C1 segment of cervical spinal cord (tissue), 14 donors: ENCODE measurements at places on chromosomes 16 and 17.
A peak's percentile ranks its signal among the peaks of the same experiment; 100 is the strongest.

DNA sequence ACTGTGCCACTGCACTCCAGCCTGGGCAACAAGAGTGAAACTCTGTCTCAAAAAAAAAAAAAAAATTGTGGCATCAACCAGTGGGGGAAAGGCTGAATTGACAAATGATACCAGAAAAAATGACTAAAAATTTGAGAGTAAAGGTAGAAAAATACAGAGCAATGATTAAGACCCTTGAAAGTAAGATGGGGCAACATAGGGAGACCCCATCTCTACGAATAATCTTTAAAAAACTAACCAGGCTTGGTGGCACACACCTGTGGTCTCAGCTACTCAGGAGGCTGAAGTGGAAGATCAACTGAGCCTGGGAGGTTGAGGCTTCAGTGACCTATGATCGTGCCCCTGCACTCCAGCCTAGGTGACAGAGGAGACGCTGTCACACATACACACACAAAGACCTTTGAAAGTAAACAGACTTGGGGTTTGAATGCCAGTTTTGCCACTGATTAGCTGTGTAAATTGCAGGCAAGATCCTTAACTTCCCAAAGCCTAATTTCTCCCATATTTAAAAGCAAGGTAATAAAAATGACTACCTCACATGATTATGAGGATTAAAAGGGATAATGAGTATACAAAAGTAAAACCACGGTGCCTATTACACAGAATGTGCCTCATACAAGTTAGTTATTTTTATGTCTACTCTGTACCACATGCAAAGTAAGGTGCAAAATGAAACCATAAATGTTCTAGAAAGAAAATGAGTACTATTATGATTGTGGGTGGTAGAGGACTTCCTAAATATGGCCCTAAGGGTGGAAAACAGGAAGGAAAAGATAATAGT, 21.7 kb upstream of the PAFAH1B1 start:
- no peak for DNase-seq

DNA sequence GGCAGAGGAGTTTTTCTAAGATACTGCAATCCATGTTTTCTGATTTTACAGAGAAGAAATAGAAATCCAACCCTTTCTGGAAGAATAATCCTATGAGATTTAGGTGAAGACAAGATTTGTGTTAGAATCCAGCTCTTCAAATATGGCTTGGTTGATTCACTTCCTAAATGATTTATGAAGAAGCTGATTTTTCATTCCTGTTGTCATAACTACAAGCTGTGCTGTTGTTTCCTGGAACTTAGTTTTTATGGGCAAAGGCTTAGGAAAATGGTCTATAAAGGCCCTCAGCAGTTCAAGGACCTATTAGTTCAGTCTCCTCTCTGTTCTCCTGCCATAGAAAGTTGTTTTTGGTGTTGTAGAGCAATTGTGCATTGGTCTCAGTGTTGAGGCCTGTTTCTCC, 174.2 kb upstream of the FAM20A start:
- no peak for DNase-seq

GRCh38 chr16:11211977-11212797, 43.8 kb downstream of the SOCS1 start:
- no peak for DNase-seq

DNA sequence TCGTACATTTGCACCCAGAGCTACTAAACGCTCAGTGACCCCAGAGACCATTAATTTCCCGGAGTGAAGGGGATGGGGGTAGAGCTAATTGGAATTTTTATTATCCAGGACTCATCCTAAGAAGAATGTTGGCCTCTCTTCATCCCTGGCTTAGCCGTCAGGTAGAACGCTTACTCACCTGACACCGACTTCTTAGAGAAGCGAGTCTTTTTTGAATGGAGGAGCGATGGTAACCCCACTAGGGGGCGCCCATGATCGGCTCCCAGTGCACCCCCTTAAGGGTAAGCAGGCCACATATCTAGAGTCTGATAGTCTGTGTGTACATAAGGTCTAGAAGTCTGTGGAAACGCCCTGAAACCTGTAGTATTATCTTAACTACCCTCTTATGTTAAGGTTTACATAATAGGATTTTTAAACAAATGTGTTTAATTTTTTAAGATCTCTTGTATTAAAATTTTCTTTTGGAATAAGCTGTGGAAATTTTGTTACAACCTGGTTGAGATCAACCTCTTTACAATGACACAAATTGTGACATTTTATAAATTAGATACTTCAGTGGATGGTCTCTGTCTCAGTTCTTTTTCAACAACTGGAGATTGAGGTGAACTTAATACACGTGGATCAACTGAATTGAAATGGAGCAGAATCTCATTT, 229.8 kb downstream of the CPPED1 start:
- DNase-seq: peak; percentile 2

DNA sequence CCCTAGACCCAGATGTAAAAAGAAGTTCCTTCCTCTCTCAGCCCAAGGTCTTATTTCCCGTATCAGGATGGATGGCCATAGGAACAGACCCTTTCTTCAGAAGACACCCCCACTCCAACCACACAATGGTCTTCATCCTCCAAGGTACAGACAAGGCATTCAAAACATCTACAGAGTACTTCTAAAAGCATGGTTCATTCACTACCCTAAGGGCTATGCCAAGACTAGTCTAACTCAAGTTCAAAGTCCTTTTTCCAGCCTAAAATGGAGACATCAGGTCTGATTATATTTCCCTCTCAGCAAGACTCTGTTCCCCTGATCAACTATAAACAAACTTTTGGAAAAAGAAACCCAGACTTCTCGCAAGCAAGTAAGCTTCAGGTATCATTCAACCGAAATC, 388.9 kb downstream of the NPIPA8 start:
- no peak for DNase-seq

- no peak for DNase-seq
These were observed 302.9 kb downstream of the CPPED1 start for GRCh38 chr16:12500771-12501170.

GRCh38 chr17:2335726-2336214, 487 bp downstream of the TSR1 start:
- DNase-seq: no peak

- no peak for DNase-seq
These were observed 112.2 kb downstream of the VPS53 start for GRCh38 chr17:602436-602835.

DNA sequence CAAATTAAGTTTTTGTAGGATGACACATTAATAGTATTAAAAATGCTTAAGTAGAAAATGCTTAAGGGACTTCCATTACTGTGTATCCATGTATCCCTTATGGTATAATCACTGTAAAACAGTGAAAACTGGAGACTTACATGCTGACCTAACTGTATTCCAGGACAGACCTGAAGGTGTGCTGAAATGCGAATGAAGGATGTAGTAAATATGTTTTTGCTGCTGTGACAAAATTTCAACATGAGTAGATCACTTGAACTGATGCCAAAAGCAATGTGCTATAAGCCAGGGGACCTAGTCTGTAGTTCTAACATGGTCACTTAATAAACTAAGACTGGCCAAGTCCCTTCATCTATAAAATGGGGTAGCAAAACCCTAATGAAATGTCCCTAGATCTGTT, 142.0 kb upstream of the CORO6 start:
- no peak for DNase-seq
